Natural killer cell treated with Interleukin-12 subunit alpha and Interleukin-12 subunit beta and Interleukin-15 and Interleukin-18, amount 100 ng/mL, for 72 hours (primary cell): ENCODE measurements at places on chromosomes 1 and 21. TPM values are rescaled to one million over a fixed set of nuclear protein-coding genes. Genes with fewer than 3 reads are reported as not detected.

DNA sequence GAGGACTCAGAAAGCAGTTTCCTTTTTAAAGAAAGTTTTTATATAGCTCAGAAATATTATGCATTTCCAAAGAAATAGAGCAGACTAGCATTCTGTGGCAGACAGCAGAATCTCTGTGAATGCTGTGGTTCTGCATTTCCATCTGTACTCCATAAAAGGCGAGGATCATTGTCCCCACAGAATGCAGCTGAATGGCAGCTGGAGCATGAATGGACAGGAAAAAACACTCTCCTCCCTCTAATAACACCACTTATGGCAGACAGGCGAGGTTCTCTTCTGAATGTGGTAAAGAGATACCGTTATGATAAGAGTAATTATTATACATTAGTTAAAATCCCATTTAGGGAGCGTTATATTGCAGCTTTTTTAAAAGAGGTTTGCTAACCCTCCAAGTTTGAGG lies 81.4 kb upstream of the WLS start:
- DNase-seq, result no peak

- no peak for DNase-seq
These were observed 9.4 kb downstream of the TMEM53 start for GRCh38 chr1:44664730-44665370.

GRCh38 chr1:116515702-116516101 lies 55.1 kb downstream of the CD58 start:
- DNase-seq, result peak; percentile 77

DNA sequence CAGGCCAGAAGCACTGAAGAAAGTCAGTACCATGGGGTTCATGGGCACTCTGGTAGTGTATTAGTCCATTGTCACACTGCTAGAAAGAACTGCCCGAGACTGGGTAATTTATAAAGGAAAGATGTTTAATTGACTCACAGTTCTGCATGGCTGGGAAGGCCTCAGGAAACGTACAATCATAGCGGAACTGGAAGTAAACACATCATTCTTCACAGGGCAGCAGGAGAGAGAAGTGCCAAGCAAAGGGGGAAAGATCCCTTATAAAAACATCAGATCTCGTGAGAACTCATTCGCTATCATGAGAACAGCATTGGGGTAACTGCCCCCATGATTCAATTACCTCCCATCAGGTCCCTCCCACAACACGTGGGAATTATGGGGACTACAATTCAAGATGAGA lies 20.2 kb upstream of the ROR1 start:
- no peak for DNase-seq

GRCh38 chr1:85462931-85463649 lies 1.9 kb downstream of the DDAH1 start:
- no peak for DNase-seq

Gene NKAIN1
- not detected for total RNA-seq

Gene TAF5L
- total RNA-seq, result 30.7 TPM

- no peak for DNase-seq
These were observed 20.5 kb downstream of the RCSD1 start for GRCh38 chr1:167650269-167651160.

Gene COL24A1
- total RNA-seq, result not detected

- peak; percentile 12 for DNase-seq
These were observed 420.0 kb downstream of the MATN1 start for GRCh38 chr1:30303387-30303786.

Gene HSD3B1
- total RNA-seq, result not detected

DNA sequence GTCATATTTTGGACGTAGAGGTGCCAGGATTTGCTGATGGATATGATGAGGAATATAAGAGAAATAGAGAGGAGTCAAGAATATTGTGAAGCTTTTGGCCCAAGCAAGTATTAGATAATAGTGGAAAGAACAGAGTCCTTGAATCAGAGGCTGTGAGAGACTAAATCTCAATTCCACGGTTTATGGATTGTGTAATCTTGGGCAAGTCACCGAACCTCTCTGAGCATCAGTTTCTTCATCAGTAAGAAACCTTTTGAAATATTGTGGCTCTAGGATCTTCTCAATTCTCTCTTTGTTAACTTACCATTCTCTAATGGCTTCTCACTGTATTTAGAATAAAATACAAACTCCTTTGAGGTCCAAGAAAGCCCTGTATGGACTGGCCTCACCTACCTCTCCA lies 77.6 kb downstream of the RPS6KA1 start:
- DNase-seq, result no peak

DNA sequence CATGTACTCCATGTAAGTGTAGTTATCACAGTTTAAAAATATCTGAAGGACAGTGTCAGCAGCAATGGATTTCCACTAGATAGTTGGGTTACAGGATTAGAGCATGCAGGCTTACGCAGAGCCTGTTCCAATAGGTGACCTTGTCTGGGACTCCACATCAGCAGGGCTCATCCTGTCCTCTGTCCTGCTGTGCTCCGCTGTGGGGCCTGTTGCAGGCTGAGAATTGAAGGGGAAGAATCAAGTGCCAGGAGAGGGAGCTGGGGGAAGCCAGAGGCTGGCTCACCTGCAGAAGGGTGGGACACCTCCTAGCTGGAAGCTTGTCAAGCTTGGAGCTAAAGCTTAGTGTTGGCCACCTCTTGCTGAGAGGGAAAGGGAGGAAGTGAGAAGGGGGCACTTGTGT lies 62.8 kb downstream of the XCL2 start:
- DNase-seq, result no peak

DNA sequence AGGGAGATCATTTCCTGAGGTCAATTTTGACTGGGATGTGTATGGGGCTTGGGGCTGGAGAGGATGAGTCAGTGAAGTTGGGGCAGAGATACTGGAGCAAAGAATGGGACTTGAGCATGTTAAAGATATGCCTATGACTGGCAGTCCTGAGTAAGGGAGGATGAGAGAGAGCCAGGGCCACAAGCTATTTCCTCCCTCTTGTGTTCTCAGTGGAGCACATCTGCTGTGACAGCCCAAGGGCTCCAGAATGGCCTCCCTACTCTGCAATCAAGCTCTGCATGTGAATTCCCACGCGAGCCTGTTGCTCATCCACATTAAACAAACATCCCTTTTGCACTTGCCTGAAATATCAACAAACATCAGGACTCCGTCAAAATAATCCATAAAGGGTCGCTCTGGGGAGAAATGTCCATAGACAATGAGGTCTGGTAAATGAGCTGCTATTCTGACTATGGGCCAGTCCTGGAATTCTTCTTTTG lies 9.2 kb downstream of the ADCY10 start:
- DNase-seq, result no peak

DNA sequence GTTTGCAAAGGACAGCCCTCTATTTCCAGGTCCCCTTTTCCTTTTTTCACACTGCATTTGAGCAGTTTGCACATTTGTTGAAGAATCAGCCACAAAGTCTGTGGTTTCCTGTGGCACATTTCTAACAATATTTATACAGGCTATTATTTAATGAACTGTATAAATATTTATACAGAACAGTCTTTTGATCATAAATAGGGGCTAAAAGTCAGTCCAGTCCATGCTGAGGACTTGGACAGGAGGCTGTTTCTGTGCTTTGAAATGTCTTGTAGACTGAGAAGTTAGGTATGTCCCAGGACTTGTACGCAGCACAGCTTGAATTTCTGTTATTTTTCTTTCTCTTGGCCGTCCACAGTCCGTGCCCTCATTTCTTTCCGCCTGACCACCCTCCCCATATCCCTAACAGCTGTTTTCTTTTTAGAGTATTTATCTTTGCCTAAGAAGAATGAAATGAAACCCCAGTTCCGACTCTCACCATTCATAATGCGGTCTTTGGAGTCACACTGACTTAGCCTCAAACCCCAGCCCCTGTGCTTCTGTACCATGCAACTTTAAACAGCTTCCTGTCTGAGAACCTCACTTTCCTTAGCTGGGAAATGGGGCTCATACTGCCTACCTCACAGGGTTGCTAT lies 19.7 kb downstream of the FGGY start:
- peak; percentile 68 for DNase-seq

Gene RPE65
- not detected for total RNA-seq

Gene S100A14
- total RNA-seq, result not detected

Gene SPATA17
- not detected for total RNA-seq

Gene DLGAP3
- 0.73 TPM for total RNA-seq

Gene SLC25A44
- 56.6 TPM for total RNA-seq

DNA sequence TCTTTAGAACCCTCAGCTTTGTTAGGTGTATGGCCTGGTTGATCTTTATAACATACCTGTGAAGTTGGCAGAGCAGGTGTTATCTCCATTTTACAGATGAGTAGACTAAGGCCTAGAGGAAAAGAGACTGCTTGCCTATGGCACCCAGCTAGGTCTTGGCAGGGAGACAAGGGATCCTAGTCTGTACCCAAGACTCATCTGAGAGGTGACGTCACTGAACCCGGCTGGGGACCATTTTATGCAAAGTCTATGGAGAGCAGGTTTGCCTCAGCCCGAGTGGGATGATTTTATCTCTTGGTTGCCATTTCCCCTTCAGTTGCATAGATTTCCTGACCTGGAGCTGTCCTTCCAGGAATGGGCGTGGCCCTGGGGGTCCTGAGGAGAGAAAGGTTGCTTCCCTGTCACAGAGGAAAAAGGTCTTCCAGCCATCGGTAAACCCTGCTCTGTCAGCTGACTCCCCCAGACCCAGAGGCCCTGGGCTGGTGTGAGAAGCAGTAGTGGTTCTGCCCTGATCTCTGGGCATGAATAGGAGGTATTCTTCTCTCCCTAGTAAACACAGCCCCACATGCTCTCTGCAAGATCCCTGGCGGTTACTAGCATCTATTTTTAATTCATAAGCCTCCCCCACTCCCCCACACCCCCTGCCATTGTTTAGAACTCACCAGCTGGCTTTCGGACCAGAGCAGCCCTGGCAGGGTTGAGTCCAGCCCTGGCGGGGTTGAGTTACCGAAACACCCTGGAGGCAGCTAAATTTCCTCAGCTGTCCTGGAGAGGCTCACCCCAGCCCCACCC lies 19.6 kb downstream of the TMCC2 start:
- no peak for DNase-seq

Gene FCRL6
- total RNA-seq, result 0.81 TPM

DNA sequence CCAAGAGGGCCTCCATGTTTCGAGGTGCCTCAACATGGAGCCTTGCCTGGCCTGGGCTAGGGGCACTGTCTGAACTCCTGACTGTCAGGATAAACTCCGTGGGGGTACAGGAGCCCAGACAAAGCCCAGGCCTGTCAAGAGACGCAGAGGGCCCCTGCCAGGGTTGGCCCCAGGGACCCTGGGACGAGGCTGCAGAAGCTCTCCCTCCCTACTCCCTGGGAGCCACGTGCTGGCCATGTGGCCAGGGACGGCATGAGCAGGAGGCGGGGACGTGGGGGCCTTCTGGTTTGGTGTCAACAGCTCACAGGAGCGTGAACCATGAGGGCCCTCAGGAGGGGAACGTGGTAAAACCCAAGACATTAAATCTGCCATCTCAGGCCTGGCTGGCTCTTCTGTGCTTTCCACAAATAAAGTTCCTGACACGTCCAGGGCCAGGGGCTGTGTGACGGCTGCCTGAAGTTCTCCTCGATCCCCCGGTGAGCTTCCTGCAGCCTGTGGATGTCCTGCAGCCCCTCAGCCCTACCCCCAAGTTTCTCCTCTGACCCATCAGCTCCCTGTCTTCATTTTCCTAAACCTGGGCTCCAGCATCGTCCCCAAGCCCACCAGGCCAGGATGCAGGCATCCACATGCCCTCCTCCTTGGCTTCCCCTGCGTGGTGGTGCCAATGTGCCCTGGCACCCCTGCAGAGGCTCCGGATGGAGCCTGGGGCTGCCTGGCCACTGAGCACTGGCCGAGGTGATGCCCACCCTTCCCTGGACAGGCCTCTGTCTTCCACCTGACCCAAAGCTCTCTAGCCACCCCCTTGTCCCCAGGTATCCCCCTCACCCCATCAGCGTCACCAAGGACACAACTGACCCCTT lies 12.8 kb upstream of the LRRC3 start:
- no peak for DNase-seq

GRCh38 chr21:38852278-38852677 lies 46.5 kb downstream of the ETS2 start:
- DNase-seq, result no peak

DNA sequence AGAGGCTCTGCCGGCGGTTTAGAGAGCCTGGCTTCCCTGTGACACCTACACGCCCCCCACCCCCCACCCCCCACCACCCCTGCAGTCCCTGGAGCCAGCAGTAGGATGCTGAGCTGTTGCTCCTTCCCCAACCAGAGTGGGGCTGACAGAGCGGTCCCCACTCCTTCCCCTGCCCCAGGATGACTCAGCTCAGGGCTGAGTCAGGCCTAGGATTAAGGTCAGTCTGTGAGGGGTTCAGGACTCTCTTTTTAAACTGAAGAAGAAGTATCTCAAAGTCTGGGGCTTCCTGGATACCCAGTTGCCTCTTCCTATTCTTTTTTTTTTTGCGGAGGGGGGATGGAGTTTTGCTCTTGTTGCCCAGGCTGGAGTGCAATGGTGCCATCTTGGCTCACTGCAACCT lies 19.1 kb downstream of the DMBX1 start:
- no peak for DNase-seq

Gene FMO4
- 1.5 TPM for total RNA-seq

GRCh38 chr1:161046605-161047228 lies 940 bp upstream of the USF1 start:
- DNase-seq, result no peak

Gene RASSF5
- 260 TPM for total RNA-seq

DNA sequence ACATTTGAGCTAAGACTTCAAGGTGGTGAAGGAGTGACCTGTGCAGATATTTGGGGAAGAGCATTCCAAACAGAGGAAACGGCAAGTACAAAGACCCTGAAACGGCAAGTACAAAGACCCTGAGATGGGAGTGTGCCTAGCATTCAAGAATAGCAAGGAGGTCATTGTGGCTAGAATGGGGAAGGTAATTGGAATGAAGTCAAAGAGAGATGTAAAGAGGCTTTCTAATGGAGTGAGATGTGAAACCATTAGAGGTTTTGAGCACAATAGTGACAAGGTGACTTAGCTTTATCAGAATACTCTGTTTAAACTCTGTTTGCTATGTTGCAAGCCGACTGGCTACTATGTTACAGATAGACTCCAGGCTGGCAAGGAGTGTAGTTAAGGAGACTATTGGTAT lies 4.4 kb downstream of the CDC7 start:
- DNase-seq, result no peak

- no peak for DNase-seq
These were observed 432.9 kb downstream of the PLA2G4A start for GRCh38 chr1:187261637-187262036.

- DNase-seq, result no peak
These were observed 191.5 kb upstream of the AJAP1 start for GRCh38 chr1:4462831-4463484.

Gene ADORA1
- not detected for total RNA-seq

GRCh38 chr1:202105571-202106339 lies 17.0 kb upstream of the GPR37L1 start:
- no peak for DNase-seq

Gene NPR1
- total RNA-seq, result not detected

GRCh38 chr21:28789523-28789922 lies 203.2 kb downstream of the LTN1 start:
- no peak for DNase-seq

Gene LRRC52
- total RNA-seq, result not detected

GRCh38 chr1:62076286-62076685 lies 118.4 kb upstream of the L1TD1 start:
- no peak for DNase-seq

Gene DNAI4
- total RNA-seq, result 0.76 TPM

Gene SCMH1
- total RNA-seq, result 16.4 TPM

Gene FALEC
- not detected for total RNA-seq
